ENCODE measurements at places on chromosomes 5 and 9. TPM values are rescaled to one million over a fixed set of nuclear protein-coding genes. Genes with fewer than 3 reads are reported as not detected.
A peak's percentile ranks its signal among the peaks of the same experiment; 100 is the strongest.

CA9 gene
- total RNA-seq: not detected

INSL4 gene
- total RNA-seq: not detected

SPATA31D1 gene
- total RNA-seq: not detected

CKMT2 gene
- total RNA-seq: 0.81 TPM

CDC20B gene
- total RNA-seq: 0.34 TPM

NR5A1 gene
- not detected for total RNA-seq

DNA sequence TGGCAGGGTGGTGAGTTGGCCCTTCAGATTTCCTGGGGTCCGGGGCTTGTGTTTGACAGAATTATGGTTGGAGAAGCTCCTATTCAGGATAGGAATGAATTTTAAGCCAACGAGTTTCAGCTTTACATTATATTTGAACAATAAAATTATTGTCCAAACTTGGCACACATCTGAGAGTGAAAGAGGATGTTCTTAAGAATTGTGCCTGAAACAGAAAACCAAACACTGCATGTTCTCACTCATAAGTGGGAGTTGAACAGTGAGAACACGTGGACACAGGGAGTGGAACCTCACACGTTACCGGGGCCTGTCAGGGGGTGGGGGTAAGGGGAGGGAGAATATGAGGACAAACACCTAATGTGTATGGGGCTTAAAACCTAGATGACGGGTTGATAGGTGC, 111.8 kb upstream of the ACTBL2 start:
- no peak overlapping the region for H3K4me3 ChIP-seq
- no peaks in the 10 kb centered on the region for H3K27me3 ChIP-seq
- H3K4me1 ChIP-seq: no peaks in the 10 kb centered on the region
- no peak for DNase-seq
- no peaks in the 10 kb centered on the region for H3K36me3 ChIP-seq

GRCh38 chr9:89386797-89387196, 68.5 kb downstream of the SECISBP2 start:
- H3K4me3 ChIP-seq: no peak overlapping the region
- DNase-seq: no peak
- no peak overlapping the region for H3K27ac ChIP-seq
- H3K27me3 ChIP-seq: peaks cover 8% of the 10 kb centered on the region

GRCh38 chr5:33180900-33181299, 259.9 kb upstream of the TARS1 start:
- no peak for DNase-seq
- no peaks in the 10 kb centered on the region for H3K4me1 ChIP-seq
- H3K27ac ChIP-seq: no peak overlapping the region
- H3K4me3 ChIP-seq: no peak overlapping the region
- no peaks in the 10 kb centered on the region for H3K27me3 ChIP-seq

GRCh38 chr5:141484641-141485311, at the start of gene PCDHGC4:
TSS of gene PCDHGC4 (plus strand) at chr5:141485030. CDS start at chr5:141485174, 144 bp downstream.
- peaks cover 3% of the 10 kb centered on the region for H3K27me3 ChIP-seq
- H3K27ac ChIP-seq: peak within 1 kb of the TSS; percentile 67
- DNase-seq: peak; percentile 81
- H3K36me3 ChIP-seq: peaks cover 11% of the 10 kb centered on the region
- peak within 1 kb of the TSS; percentile 85 for H3K4me3 ChIP-seq
- H3K4me1 ChIP-seq: peaks cover 22% of the 10 kb centered on the region

GRCh38 chr9:135448663-135449100, 30.9 kb upstream of the PPP1R26 start:
- no peak for DNase-seq
- H3K27ac ChIP-seq: peak overlapping the region; percentile 55
- no peak overlapping the region for H3K4me3 ChIP-seq
- H3K27me3 ChIP-seq: peaks cover 3% of the 10 kb centered on the region

GRCh38 chr5:87784311-87784710, 371.6 kb upstream of the CCNH start:
- H3K4me3 ChIP-seq: no peak overlapping the region
- H3K27me3 ChIP-seq: peaks cover 3% of the 10 kb centered on the region
- no peak for DNase-seq
- H3K27ac ChIP-seq: no peak overlapping the region

GRCh38 chr9:130948266-130948665, 9.2 kb upstream of the FIBCD1 start:
- no peak overlapping the region for H3K27ac ChIP-seq
- peaks cover 3% of the 10 kb centered on the region for H3K27me3 ChIP-seq
- H3K36me3 ChIP-seq: no peaks in the 10 kb centered on the region
- no peak overlapping the region for H3K4me3 ChIP-seq
- no peaks in the 10 kb centered on the region for H3K4me1 ChIP-seq
- no peak for DNase-seq

DNA sequence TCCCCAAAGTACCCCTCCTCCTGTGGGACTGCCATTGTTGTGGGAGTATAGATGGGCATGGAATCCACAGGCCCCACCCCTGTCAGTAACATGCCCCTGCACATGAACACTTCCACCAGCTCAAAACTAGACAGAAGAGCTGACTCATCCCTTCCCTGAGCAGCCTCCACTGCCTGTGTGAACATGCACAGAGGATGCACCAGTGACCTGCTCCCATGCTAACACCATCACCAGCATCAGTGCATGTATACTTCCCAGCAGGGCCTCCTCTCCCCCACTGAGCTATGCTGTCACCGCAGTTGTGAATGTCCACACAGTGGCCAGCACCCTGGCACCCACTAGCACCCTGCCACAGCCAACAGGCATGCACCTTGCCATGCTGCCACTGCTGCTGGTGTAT, 939.8 kb downstream of the EFNA5 start:
- H3K27ac ChIP-seq: no peak overlapping the region
- H3K27me3 ChIP-seq: peaks cover 4% of the 10 kb centered on the region
- no peak for DNase-seq
- H3K36me3 ChIP-seq: peaks cover 34% of the 10 kb centered on the region
- H3K4me3 ChIP-seq: no peak overlapping the region

DNA sequence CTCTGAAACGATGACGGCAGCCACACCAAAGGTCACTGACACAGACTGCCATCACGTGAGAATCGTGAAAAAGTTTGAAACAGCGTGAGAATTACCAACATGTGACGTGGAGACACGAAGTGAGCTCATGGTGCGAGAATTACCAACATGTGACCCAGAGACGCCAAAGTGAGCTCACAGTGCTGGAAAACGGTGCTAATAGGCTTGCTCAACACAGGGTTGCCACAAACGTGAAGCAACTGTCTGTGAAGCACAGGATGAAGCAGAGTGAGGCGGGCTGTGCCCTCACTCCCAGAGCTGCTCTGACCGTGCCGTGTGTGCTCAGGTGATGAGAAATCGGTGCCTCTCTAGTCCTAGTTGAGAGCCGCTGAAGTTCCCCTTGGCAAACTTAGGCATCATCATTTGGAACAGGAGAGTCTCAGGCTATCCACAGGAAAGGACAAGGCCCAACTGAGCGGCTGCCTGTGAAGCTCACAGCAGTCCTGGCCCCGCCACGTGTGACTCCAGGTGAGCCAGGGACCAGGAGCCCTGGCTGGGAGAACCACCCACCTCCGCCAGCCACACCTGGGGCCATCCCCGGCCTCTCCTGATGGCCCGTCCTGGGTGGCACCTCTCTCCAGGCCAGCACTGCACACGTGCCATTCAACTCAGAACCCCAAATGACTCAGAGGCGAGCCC, 29.8 kb upstream of the SLC6A3 start:
- DNase-seq: no peak
- H3K4me3 ChIP-seq: no peak overlapping the region
- peaks cover 4% of the 10 kb centered on the region for H3K4me1 ChIP-seq
- no peak overlapping the region for H3K27ac ChIP-seq
- peaks cover 6% of the 10 kb centered on the region for H3K36me3 ChIP-seq

DNA sequence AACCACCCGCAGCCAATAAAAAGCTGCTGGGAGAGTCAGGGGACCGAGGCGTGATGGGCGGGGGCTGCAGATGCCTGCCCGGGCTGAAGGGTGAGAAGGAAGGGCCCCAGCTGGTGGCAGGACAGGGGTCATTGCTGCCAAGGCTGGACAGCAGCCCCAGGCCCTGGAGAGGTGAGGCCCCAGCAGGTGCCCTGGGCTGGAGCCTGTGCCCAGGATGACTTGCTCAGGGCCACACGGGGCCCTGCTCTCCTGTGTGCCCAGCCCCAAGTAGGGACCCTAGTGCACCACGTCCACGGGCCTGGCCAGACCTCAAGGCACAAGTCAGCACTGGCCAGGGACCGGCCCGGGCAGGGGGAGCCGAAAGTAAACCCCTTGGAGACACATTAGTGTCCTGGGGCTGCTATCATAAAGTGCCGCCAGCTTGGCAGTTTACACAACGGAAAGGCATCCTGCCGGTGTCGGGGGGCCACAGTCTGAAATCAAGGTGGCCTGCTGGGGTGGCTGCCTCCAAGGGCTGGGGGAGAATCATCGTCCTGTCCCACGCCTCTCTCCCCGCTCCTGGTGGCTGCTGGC, 22.0 kb downstream of the LHX3 start:
- no peaks in the 10 kb centered on the region for H3K4me1 ChIP-seq
- no peak overlapping the region for H3K27ac ChIP-seq
- no peak overlapping the region for H3K4me3 ChIP-seq
- no peak for DNase-seq

GRCh38 chr9:115649991-115650472, 503.6 kb upstream of the PAPPA start:
- DNase-seq: no peak
- H3K36me3 ChIP-seq: no peaks in the 10 kb centered on the region
- H3K27ac ChIP-seq: no peak overlapping the region
- no peaks in the 10 kb centered on the region for H3K4me1 ChIP-seq
- no peak overlapping the region for H3K4me3 ChIP-seq

DNA sequence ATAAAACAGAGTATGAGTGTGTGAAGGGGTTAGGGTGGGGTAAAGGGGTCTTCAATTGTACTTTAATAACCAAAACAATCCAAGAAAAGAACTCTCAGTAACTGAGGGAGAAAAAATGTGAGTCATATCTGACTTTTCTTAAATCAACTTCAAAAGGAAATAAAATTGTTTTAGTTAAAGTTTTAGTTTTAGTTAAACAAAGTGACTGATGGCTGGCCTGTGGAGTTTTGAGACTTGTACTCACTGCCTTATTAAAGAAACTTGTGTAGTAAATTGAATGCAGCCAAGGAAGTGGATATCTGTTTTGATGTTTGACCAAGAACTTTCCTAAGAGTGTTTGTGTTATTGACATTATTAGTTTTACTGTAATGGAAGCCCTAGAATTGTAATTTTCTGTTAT, 2032.6 kb downstream of the MAT2B start:
- H3K4me1 ChIP-seq: no peaks in the 10 kb centered on the region
- no peak for DNase-seq
- H3K36me3 ChIP-seq: no peaks in the 10 kb centered on the region
- no peak overlapping the region for H3K4me3 ChIP-seq
- H3K27me3 ChIP-seq: no peaks in the 10 kb centered on the region

DNA sequence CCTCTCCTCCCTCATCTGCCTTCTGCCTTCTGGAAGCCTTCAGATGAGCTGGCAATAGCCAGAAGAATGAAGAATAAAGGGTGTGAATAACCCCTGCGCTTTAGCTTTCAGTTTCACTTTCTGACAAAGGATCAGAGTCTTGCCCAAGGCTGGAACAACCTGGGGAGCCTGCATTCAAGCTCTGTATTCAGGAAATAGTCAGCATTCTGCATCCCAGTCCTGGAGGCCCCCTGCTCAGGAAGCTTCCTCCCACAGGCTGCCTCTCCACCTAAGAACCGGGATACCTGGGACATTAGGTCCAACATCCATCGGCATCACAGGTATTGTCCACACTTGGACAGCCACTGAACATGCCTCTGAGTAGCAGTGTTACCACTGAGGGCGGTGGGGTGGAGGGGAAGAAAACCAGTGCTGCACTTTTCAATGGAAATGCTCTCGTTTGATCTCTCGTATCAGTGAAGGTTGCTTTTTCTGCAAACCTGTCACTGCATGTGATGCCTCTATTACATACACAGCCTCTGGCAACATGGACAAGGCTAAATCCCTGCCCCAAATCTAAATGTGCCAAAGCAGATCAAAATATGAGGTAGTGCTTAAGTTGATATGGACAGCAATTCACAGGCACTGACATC, 39.8 kb upstream of the ACO1 start:
- no peaks in the 10 kb centered on the region for H3K27me3 ChIP-seq
- no peak for DNase-seq
- no peak overlapping the region for H3K27ac ChIP-seq
- no peaks in the 10 kb centered on the region for H3K36me3 ChIP-seq

DNA sequence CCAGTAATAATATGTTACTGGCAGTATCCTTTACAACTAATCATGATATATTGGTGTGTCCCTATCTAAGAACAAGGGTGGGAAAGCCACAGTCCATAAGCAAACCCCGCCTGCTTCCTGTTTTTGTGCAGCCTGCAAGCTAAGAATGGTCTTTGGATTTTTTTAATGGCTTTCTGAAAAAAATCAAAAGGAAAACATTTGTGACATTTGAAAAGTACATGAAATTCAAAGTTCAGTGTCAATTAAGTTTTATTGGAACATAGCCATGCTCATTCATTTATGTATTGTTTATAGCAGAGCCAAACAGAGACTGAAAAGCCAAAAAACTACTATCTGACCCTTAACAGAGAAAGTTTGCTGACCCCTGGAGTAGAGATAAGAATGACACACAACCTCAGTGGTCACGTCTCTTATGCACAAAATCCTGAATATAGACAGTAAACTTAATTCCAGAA, 12.8 kb upstream of the TMEM245 start:
- DNase-seq: no peak
- H3K27ac ChIP-seq: no peak overlapping the region
- H3K36me3 ChIP-seq: no peaks in the 10 kb centered on the region
- no peaks in the 10 kb centered on the region for H3K4me1 ChIP-seq
- H3K4me3 ChIP-seq: no peak overlapping the region

- H3K27me3 ChIP-seq: no peaks in the 10 kb centered on the region
- H3K36me3 ChIP-seq: no peaks in the 10 kb centered on the region
- no peak for DNase-seq
These were observed 55.5 kb downstream of the ZFAND5 start for GRCh38 chr9:72309364-72310133.

DNA sequence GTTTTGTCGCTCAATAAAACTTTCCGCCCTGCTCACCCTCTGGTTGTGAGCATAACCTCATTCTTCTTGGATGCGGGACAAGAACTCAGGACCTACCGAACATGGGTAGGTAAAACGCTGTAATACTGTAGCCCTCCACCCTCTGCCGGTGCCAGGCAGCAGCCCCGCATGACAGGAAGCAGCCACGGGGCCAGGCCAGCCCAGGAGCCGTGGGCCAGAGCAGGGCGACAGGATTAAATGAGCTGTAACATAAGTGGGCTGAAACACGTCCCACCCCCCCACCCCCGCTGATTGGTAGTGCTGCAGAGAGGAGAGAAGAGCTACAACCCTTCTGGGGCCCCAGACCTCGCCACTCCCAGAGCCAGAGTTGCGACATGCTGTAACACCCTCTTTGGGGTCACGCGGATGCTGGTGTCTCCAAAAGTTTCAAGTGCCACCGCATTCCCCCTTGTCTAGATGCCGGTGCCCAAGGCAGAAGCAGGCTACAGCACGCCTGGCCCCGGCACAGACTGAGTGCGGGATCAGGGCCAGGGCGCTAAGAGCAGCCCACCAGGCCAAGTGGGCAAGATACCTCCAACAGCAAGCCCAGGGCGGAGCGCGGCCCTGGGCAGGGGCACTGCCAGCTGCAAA, 81.8 kb downstream of the FBXW11 start:
- H3K36me3 ChIP-seq: peaks cover 3% of the 10 kb centered on the region
- no peak for DNase-seq
- H3K27ac ChIP-seq: no peak overlapping the region
- peaks cover 27% of the 10 kb centered on the region for H3K4me1 ChIP-seq

GRCh38 chr5:74319076-74319475, 321.5 kb downstream of the ENC1 start:
- H3K27ac ChIP-seq: no peak overlapping the region
- H3K36me3 ChIP-seq: peaks cover 4% of the 10 kb centered on the region
- H3K4me1 ChIP-seq: peaks cover 20% of the 10 kb centered on the region
- no peak for DNase-seq
- H3K27me3 ChIP-seq: peaks cover 7% of the 10 kb centered on the region

GRCh38 chr5:137129886-137130680, 369.0 kb downstream of the SPOCK1 start:
- no peaks in the 10 kb centered on the region for H3K27me3 ChIP-seq
- peaks cover 14% of the 10 kb centered on the region for H3K4me1 ChIP-seq
- no peaks in the 10 kb centered on the region for H3K36me3 ChIP-seq
- no peak overlapping the region for H3K4me3 ChIP-seq
